ENCODE measurements at places on chromosomes 1 and 21.

DNA sequence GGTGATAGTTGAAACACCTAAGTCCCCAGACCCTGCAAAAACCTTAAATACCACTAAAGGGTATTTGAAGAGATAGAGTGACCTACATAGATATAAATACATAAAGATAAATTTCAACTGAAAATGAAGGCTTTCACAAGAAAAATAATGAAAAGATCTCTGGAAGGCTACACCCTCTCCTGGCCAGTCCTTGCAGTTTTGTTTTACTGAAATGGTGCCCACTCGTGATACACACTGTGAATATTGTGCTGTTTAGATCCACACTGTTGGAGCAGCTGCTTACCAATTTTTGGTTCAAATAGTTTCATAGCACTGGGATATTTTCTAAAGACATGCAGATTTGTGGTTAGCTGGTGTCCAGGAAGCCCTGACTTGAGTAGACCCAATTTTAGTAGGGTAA is 31.5 kb upstream of the RNF187 start:
- DNase-seq: no peak

- no peak for DNase-seq
These were observed 22.7 kb downstream of the SLX9 start for GRCh38 chr21:44962403-44962966.

- no peak for DNase-seq
These were observed 1.1 kb downstream of the C1orf56 start for GRCh38 chr1:151048645-151049032.

- DNase-seq: no peak
These were observed 5.9 kb downstream of the SOD1 start for GRCh38 chr21:31665397-31665796.

- no peak for DNase-seq
These were observed 3.8 kb downstream of the ACBD6 start for GRCh38 chr1:180498594-180498993.

GRCh38 chr1:39354572-39354971 is 136.9 kb upstream of the BMP8A start:
- no peak for DNase-seq

- no peak for DNase-seq
These were observed at the start of gene SLC35F3 for GRCh38 chr1:233904633-233905415. SLC35F3 (plus strand) TSS chr1:233904676.

GRCh38 chr1:30422251-30422650 is 301.1 kb downstream of the MATN1 start:
- DNase-seq: no peak

- no peak for DNase-seq
These were observed 582.8 kb downstream of the PTBP2 start for GRCh38 chr1:97304366-97304765.

DNA sequence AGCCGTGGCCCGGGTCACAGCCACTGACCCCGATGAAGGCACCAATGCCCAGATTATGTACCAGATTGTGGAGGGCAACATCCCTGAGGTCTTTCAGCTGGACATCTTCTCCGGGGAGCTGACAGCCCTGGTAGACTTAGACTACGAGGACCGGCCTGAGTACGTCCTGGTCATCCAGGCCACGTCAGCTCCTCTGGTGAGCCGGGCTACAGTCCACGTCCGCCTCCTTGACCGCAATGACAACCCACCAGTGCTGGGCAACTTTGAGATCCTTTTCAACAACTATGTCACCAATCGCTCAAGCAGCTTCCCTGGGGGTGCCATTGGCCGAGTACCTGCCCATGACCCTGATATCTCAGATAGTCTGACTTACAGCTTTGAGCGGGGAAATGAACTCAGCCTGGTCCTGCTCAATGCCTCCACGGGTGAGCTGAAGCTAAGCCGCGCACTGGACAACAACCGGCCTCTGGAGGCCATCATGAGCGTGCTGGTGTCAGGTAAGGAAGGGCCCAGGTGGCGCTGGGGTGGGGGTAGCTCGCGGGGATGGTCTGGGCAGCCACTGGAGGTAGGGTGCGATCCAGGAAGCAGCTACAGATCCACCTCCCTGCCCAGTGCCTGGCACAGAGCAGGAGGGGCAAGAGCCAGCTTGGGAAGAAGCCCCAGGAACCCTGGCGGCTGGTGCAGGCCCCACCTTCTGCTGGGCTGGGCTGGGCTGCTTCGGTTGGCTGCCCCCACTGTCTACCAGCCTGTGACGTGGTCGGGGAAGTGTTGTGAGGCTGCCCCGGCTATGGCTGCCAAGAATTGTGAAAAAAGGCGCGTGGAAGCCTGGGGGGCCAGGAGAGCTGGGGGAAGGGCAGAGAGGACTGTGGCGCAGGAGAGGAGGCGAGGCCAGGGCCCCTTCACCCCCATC is 3.8 kb downstream of the CELSR2 start:
- no peak for DNase-seq

DNA sequence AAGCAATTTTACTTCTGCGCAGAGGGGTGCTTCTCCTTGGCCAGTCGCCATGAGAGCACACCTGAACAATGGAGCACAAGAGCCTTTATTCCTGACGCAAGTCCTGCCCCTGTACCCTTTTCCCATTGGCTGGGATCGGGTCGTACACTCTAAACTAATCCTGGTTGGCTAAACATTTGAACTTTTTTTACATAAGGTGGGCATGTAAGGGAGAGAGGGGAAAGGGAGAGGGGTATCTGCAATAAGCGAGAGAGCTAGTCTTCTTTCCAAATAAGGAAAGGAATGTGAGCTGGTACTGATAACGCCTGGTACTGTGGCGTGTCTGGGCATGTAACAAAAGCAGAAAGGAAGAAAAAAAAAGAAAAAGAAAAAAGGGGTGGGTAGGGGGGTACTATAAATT is 21.8 kb downstream of the MFSD2A start:
- no peak for DNase-seq

DNA sequence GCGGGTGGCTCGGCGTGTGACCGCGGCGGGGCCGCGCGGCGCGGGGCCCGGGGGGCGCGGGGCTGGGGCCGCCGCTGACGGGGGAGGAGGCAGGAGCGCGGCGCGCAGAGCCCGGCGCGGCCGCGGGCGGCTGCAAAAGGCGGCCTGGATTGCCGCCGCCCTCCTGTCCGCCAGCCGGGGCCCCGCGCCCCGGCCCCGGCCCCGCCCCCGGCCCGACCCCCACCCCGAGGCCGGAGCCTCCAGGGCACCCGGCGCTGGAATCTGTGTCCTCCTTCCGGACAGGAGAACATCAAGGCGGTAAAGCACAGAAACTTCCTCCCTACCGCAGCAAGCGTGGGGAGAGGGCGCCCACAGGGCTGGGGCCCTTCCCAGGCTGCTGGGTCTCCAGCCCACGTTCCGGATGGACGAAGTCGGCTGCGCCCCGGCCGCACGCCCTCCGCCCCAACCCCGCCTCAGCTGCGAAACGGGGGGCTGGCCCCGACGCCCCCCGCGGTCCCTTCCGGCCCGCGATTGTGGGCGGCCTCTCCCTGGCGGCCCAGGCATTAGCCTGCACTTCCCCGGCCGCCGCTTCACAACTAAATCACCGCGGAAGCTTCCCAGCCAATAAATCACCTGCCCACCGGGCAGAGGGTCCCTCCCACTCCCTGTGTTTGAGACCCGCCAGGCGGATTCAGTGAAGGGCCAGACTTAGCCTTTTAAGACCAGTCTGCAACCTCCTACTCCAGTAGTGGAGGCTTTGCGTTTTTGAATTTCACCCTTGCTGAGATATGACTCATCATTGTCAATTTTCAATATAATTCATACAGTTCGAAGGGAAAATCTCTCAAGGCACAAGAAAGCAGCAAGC is 106.0 kb downstream of the SLC45A1 start:
- DNase-seq: peak; percentile 78

DNA sequence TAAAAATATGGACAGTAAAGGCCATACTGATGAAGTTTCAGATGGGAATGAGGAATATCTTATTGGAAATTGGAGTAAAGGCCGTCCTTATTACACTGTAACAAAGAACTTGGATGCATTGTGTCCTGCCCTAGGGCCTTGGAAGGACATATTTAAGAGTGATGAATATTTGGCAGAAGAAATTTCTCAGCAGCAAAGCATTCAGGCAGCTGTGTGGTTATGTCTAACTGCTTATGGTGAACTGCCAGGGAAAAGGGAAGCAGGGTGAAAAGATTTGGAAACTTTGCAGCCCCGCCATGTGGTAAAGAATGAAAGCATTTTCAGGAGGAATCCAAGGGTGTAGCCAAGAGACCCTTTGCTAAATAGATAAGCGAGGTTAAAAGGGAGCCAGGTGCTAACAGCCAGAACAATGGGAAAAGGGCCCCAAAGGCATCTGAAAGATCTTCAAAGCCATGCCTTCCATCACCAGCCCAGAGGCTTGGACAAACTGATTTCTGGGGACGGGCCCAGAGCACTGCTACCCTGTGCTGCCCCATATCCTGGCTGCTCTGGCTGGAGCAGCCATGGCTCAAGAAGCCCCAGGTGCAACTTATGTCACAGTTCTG is 200.0 kb downstream of the PTPRU start:
- no peak for DNase-seq

- DNase-seq: no peak
These were observed 60.6 kb downstream of the LYST start for GRCh38 chr1:235806123-235806522.

GRCh38 chr1:159953536-159954515 is at the start of gene SLAMF9:
SLAMF9 (minus strand) TSS chr1:159954237; CDS start chr1:159954137, 100 bp downstream.
- no peak for DNase-seq

- DNase-seq: no peak
These were observed 21.1 kb downstream of the CD53 start for GRCh38 chr1:110893908-110894490.

- DNase-seq: no peak
These were observed 54.8 kb downstream of the NR5A2 start for GRCh38 chr1:200082329-200082728.

- DNase-seq: peak; percentile 50
These were observed 3.2 kb downstream of the LRRC42 start for GRCh38 chr1:53949023-53949990.

- DNase-seq: no peak
These were observed 45.1 kb downstream of the BCL9 start for GRCh38 chr1:147586414-147586813.

GRCh38 chr1:67988066-67988465 is 62.4 kb downstream of the DIRAS3 start:
- no peak for DNase-seq

DNA sequence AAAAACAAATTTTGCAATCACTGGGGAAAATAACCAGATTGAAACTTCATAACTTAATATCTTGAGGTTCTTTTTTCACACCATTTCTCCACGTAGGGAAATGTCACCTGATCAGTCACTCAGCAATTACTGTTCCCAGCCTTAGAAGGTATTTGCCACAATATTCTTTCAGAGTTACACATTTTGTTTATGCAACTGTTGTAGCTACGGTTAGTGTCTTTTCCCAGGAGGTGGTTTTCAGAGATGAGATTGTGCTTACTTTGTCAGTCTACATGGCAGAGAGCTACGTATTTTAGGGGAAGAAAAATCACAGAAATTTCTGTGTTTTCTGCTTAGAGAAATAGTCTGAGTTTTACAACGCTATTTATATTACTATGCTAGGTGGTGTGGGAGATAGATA is 792.8 kb upstream of the B3GALT2 start:
- no peak for DNase-seq

- no peak for DNase-seq
These were observed 14.5 kb downstream of the TBX15 start for GRCh38 chr1:118973531-118974137.

DNA sequence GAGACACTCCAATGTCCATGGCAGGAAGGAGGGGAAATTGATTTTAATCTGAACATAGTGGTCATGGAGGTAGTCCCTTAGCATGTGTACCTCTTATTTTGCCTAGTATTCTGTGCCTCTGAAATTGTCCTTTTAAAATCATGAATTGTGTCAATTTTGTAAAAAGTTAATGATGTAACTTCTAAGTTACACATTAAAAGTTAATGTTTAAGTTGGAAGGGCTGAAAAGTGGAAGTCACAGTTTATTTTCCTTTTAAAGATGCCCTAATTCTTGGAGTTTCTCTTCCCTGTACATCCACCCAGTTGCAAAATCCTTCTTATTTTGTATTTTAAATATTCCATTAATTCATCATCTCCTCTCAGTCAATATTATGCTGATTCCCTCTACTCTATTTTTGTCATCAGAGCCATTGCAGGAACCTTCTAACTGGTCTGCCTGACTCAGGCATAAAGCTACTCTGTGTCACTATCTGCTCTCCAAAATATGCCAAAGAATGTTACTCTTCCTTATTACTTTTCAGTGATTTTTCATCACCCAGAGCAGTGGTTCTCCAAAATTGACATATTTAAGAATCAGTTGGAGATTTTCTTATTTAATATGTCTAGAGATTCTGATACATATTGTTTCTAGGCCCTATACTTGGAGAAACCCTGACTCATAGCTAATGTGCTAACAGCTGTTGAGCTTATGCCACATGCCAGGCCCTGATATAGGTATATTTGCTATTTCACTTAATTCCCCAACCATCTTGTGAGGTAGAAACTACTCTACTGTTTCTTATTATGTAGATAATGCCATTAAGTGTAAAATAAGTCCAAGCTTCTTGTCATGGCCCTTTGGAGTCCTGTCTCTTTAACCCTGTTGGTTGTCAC is 5.1 kb downstream of the HOOK1 start:
- no peak for DNase-seq

GRCh38 chr21:36063375-36064084 is 3.2 kb upstream of the SETD4 start:
- no peak for DNase-seq

- DNase-seq: no peak
These were observed 2.4 kb downstream of the GUCA2A start for GRCh38 chr1:42162181-42162580.

- no peak for DNase-seq
These were observed 28.0 kb upstream of the SFPQ start for GRCh38 chr1:35220976-35221375.

- no peak for DNase-seq
These were observed 155.2 kb downstream of the BARHL2 start for GRCh38 chr1:90561911-90562310.

GRCh38 chr1:155695608-155696007 is 6.7 kb downstream of the DAP3 start:
- no peak for DNase-seq

- DNase-seq: no peak
These were observed 44.6 kb upstream of the CNN3 start for GRCh38 chr1:94971491-94971924.

DNA sequence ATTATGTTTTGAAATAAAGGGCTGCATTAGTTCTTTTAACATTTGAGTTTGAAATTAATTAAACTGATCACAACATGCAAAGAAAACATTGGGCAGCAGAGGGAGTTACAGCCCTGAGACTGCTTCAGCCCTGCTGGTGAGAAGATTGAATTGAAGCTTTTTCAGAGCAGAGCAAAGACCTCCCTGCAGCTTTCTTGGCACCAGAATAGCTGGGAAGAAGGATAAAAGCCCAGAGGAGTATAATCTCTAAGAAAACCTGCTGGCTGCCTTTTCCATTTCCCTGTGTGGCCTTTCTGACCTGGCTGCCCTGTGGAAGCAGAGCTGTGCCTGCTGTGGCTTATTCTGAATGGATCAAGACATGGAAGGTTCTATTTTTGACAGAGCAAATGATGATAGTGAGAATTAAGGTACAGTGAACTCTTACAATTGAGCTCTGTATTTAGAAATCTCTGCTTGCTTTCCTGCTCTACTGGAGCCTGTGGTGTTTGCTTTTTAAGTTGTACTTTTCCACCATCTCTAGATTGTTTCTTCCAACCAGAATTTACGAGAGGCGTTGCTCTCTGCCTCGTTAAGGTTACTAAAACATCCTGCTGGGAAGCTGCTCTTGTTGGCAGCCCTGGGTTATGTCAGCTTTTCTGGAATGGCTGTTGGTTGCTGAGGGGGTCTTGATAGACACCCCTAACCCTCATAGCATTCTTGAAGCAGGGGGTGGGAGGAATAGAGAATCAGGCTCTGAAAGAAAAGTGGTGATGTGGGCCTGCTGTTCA is 9.9 kb downstream of the SNRPE start:
- no peak for DNase-seq

- no peak for DNase-seq
These were observed 45.0 kb upstream of the ADARB1 start for GRCh38 chr21:45029298-45029947.
